Adrenal gland (tissue), 19 donors: ENCODE measurements at places on chromosomes 5 and 9. TPM values are rescaled to one million over a fixed set of nuclear protein-coding genes. Genes with fewer than 3 reads are reported as not detected.

The DMRT2 gene
- polyA plus RNA-seq = not detected

The GZMA gene
- polyA plus RNA-seq = 2.0 TPM

The LRRC14B gene
- polyA plus RNA-seq = not detected

The SPAAR gene
- polyA plus RNA-seq = 2.0 TPM

The HMCN2 gene
- polyA plus RNA-seq = 0.05 TPM

The PCDHB9 gene
- polyA plus RNA-seq = 0.27 TPM

The SIT1 gene
- polyA plus RNA-seq = not detected

The FBLL1 gene
- 2.1 TPM for polyA plus RNA-seq

The SLIT3 gene
- polyA plus RNA-seq = 10.0 TPM

The ADCY2 gene
- 1.3 TPM for polyA plus RNA-seq

The SPATA31C1 gene
- not detected for polyA plus RNA-seq

The STK32A gene
- polyA plus RNA-seq = 8.8 TPM

The GHR gene
- 2.9 TPM for polyA plus RNA-seq

The ASPN gene
- 4.6 TPM for polyA plus RNA-seq

The SPINK6 gene
- polyA plus RNA-seq = not detected

The LRRC19 gene
- polyA plus RNA-seq = not detected

The ENTPD8 gene
- polyA plus RNA-seq = 0.16 TPM

The MACROH2A1 gene
- 101 TPM for polyA plus RNA-seq

The ADAMTSL1 gene
- polyA plus RNA-seq = 4.9 TPM

The PRR7 gene
- 9.8 TPM for polyA plus RNA-seq

The PCDHB4 gene
- polyA plus RNA-seq = 0.88 TPM

The SELENOP gene
- polyA plus RNA-seq = 66.0 TPM

The C6 gene
- polyA plus RNA-seq = 1.8 TPM

The NOTCH1 gene
- 6.2 TPM for polyA plus RNA-seq

The TNFAIP8 gene
- polyA plus RNA-seq = 3.9 TPM

The SNCB gene
- 2.8 TPM for polyA plus RNA-seq

The PCDHGA7 gene
- polyA plus RNA-seq = 0.37 TPM

The TRAPPC13 gene
- polyA plus RNA-seq = 19.5 TPM

The ANKRD31 gene
- polyA plus RNA-seq = 0.13 TPM

The PPP3R2 gene
- polyA plus RNA-seq = not detected

The PLK2 gene
- polyA plus RNA-seq = 12.2 TPM

The ZFP2 gene
- 2.2 TPM for polyA plus RNA-seq
